ENCODE measurements at places on chromosomes 6 and 20.

DNA sequence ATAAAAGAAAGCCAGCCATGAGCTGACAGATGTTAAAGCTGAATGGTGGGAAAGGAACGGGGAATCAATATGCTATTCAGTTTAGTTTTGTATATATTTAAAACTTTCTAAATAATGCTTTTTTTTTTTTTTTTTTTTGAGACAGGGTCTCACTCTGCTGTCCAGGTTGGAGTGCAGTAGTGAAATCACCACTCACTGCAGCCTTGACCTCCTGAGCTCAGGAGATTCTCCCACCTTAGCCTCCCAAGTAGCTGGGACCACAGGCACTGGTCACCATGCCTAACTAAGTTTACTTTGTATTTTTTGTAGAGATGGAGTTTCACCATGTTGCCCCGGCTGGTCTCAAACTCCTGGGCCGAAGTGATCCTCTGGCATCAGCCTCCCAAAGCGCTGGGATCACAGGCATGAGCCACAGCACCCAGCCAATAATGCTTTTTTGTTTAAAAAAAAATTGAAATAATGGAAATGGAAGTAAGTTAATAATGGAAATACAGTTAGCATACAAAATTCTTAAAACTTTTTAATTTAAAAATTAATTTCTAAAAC lies 19.1 kb downstream of the EPB41L2 start:
- DNase-seq: no peak

DNA sequence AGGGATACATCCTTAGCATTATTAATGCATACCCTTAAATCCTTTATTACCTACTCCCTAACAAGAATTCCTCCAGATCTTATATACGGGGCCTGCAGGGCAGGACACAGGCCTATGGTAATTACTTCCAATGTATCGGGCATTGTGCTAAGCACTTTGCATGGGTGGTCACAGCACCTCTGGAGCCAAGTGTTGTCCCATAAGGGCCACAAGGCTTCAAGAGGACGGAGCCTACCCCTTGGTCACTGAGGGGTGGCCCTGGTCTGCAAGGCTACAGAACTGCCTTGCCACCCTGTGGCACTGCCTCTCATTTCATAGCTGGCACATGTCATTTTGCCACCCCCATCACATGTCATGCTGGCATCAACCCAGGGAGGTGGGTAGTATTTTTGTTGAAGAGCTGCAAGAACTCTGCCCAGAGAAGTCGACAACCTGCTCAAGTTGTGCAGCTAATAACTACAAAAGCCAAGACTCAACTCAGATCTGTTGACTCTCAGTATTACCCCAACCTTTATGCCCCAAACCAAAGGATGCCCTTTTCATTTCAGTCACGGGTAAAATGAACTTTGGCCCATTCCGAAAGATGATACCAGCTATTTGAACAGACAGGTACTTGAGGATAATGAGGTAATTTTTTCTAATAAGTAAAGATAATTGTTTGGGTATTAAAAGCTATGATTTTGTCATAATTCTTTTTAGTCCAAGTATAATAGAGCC lies 144.1 kb upstream of the AKAP12 start:
- no peak for DNase-seq

- DNase-seq: no peak
Measured at GRCh38 chr6:146871611-146872425, 273.0 kb downstream of the ADGB start.

DNA sequence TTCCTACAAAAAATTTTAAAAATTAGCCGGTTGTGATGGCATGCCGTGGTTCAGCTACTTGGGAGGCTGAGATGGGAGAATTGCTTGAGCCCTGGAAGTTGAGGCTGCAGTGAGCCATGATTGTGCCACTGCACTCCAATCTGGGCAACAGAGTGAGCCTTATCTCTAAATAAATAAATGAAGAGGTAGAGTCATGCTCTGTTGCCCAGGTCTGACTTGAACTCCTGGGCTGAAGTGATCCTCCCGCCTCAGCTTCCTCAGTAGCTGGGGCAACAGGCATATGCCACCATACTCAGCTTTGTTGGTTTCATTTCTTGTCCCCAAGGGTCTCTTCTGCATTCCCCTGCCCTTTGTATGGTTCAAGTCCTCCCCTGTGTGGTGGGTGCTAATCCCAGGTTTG lies 17.0 kb downstream of the HSPA1B start:
- no peak for DNase-seq

DNA sequence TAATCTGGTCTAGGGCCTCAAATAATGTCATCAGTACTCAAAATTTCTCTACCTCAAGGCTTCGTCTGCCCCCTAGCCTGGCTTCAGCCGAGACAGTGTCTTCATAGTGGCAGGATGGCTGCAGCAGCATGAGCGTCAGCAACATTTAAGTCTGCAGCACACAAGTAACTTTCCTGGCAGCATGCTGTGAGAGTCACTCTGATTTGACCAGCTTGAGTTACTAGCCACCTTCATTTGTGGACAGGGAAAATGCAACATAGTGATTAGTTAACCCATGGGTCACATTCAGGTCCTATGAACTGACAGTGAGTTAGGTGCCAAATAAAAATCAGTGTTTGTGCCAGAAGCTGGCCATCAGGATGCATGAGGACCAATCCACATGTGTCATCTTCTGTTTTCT lies 209.9 kb upstream of the SLC35B3 start:
- DNase-seq: no peak

DNA sequence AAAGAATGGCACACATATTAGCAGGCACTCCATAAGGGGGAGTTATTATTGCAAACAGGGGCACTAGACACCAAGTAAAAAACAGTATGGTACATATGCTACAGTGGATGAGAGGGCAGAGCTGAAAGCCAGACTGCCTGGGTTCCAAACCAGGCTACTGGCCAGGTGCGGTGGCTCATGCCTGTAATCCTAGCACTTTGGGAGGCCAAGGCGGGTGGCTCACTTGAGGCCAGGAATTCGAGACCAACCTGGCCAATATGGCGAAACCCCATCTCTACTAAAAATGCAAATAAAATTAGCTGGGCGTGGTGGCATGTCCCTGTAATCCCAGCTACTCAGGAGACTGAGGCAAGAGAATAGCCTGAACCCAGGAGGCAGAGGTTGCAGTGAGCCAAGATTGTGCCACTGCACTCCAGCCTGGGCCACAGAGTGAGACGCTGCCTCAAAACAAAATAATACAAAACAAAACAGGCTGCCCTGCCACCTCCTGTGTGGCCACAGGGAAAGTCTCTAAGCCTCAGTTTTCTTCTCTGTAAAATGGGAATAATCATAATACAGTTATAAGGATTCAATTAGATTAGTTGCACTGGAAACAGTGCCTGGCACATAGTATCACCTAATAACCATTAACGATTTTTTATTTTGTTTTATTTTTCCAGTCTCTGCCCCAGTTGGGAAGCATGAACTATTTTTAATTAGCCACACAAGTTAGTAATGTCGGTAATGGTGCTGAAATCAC lies 7.5 kb upstream of the TTPAL start:
- no peak for DNase-seq

DNA sequence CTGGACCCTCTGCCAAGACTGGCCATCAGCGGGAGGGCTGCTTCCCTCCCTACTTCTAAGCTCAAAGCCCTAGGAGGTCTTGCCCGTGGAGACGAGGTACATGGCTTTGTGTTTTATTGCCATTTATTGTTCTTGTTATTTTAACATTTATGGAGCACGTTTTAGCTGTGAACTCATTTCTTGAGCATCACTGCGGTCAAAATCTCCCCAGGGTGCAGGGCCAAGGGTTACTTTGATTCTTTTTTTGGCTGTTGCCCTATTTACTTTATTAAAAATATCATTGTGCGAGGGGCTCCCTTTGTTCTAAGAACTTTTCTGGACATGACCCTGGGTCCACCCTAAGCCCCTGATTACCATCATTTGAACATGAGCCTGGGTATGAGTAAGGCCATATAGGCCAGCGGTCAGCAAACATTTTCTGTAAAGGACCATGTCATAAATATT lies 51.6 kb downstream of the EYA2 start:
- DNase-seq: no peak

GRCh38 chr20:35172434-35172806 lies 548 bp downstream of the PROCR start:
- DNase-seq: no peak

DNA sequence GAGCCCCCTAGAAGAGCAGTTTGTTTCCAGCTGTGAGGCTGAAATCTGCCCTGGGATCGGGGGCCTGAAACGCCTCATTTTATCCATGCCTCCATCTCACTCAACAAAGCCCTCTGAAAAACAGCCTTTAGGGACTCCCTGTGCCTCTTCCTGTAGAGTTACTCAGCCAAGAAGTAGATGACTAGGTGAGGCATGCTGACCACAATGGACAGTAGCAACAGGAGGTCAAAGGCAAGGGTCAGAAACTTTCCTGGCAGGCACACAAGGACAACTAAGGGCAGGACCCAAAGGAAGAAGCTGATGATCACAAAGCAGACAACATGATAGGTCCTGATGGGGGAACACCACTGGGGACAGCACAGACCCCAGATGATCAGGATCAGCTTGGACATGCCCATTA lies 12.8 kb downstream of the MAS1L start:
- no peak for DNase-seq

- no peak for DNase-seq
Measured at GRCh38 chr6:14379568-14379967, 262.0 kb downstream of the CD83 start.

DNA sequence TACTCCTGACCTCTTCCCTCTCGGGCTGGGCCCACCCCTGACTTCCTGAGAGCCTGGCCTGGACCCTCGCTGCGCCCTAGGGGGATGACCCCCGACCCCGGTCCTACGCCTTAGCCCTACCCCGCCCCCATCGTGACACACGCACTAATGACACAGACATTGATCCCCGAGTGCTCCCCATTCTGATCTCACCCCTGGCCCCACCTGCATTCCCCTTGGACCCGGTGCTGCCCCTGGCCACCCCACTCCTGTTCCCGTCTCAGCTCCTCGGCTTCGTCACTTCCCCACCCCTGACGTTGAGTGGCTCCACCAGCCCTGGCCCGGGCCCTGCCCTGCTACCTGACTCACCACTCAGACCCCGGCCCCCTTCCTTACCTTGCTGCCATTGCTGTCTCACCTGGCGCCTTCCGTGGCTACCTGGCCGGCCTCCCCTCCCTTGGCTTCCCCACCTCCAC lies 12.1 kb downstream of the RBCK1 start:
- no peak for DNase-seq

DNA sequence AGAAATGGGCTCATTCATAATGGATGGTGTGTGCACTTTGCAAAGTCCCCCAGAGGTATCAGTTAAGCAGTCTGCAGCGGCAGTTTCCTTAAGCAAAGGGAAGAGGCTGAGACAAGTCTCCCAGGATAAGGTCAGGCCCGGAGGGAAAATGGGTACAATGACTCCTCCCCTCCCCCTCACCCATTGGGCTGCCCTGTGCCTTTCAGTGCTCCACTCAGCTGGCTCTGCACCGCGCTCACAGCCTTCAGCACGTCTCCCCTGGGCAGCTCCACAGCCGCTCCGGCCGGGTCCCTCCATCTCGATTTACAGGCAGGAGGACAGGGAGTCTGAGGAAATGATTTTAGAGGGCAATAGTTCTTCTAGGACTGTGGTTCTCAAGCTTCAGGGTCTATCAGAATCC lies 264.8 kb downstream of the LRFN2 start:
- DNase-seq: no peak
